ENCODE measurements at places on chromosomes 4 and X.

DNA sequence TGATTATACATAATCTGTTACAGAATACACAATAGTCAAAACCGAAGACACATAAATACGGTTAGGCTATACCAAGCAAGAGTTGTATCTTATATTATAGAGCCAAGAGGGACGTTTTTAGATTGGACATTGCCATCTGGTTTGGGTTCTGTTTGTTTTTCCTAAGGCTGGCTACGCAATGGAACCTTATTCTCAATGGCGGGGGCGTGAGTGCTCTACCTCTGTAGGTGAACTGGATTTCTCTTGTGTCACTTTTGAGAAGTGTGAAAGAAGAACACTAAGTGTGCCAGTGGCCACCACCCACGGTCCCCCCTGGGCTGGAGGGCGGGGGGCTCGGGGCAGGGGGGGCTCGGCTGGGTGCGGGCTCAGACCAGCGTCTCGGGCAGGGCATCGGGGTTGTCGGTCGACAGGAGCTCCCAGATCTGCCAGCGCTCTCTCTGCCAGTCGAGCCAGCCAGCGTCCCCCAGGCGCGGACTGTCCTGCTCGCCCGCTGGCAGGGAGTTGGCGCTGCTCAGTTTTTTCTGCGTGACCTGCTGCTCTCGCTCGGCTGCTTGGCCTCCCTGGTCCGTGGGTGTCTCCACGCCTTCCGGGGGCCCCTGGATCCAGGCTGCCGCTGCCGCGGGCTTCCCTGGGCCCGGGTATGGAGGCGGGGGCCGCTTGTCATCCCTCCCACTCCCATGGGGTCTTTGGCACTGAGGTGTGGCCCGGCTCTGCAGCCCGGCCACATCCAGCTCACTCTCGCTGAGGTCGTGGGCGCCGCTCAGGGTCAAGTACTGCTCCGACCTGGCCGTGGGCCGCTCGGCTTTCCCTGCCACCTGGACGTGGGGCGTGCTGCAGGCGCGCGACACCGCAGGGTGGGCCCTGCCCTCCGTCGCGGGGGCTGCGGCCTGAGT, 27.6 kb downstream of the HCCS start:
- DNase-seq: no peak

DNA sequence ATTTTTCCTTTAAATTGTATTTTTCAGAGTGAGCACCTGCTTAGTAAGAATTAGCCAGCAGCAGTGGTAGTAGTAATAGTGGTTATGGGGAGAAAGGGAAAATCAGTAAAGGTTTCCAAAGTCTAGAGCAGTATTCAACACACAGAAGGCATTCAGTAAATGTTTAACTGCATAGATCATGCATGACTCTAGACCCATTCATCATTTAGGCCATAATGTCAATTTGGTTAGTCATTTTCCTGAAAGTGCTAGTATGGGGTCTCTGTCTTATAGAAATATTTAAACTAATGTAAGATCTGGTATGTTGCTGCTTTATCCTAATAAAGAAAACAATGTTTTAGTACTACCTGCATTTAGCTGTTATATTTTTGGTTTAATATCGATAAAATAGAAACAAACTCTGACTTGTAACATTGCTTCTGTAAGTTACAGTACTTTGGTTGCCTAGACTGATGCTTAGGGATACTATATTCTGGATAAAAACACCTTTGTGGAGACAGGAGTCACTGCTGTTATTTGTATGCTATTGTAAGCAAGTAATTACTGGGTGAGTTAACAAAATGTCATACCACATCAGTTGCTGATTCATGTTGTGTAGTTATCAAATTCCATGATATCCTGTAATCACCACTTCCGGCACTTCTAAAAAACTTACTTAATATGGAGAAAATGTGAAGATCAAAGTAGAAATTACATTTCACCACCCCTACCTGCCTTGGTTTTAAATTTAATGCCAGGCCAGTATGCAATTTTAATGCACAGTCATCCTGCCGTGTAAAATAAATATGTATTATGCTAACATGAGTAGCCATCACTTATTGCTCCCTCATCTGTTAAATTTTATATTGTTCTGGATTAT, 115.8 kb upstream of the BMPR1B start:
- no peak for DNase-seq

GRCh38 chr4:107721436-107722100, 1.5 kb upstream of the PAPSS1 start:
- peak; percentile 26 for DNase-seq

GRCh38 chr4:101367201-101367600, 19.9 kb upstream of the PPP3CA start:
- no peak for DNase-seq

- DNase-seq: no peak
These were observed 600.5 kb downstream of the PCDH18 start for GRCh38 chr4:136931781-136932180.

- DNase-seq: peak; percentile 76
These were observed 128.5 kb downstream of the LARP7 start for GRCh38 chr4:112765317-112765974.

GRCh38 chr4:27964095-27964494, 1103.5 kb downstream of the STIM2 start:
- DNase-seq: no peak

GRCh38 chr4:84269536-84270044, 229.5 kb downstream of the NKX6-1 start:
- DNase-seq: no peak
